Spinal cord (tissue), 10 donors: ENCODE measurements at places on chromosomes 12 and 14. TPM values are rescaled to one million over a fixed set of nuclear protein-coding genes. Genes with fewer than 3 reads are reported as not detected.

- H3K36me3 ChIP-seq = no peaks in the 10 kb centered on the region
- H3K4me3 ChIP-seq = no peak overlapping the region
- H3K27ac ChIP-seq = no peak overlapping the region
- no peak for DNase-seq
- H3K27me3 ChIP-seq = no peaks in the 10 kb centered on the region
Observed at GRCh38 chr14:89667983-89668382, 250.9 kb upstream of the FOXN3 start.

TAS2R8 gene
- total RNA-seq = 0.11 TPM

DNA sequence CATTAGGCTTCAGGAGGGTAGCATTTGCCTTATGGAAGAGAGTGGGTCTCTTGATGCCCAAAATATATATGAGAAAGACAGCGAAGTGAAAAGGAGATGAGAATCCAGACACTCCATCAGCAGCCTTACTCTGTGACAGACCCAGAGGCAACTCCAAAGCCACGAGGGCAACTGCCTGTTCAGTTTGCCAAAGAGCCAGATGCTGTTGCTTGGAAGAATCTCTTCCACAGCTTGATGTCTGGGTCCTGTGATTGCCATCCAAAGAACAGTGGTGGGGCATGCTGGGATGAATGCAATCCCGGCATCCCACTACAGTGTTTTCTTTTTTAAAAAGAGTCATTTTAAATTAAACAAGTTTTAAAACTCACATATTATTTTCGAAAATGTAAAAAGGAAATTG lies 10.9 kb upstream of the OTX2 start:
- no peaks in the 10 kb centered on the region for H3K36me3 ChIP-seq
- peaks cover 7% of the 10 kb centered on the region for H3K4me1 ChIP-seq
- H3K27ac ChIP-seq = no peak overlapping the region
- H3K27me3 ChIP-seq = peaks cover 67% of the 10 kb centered on the region

IL23A gene
- total RNA-seq = not detected

DNA sequence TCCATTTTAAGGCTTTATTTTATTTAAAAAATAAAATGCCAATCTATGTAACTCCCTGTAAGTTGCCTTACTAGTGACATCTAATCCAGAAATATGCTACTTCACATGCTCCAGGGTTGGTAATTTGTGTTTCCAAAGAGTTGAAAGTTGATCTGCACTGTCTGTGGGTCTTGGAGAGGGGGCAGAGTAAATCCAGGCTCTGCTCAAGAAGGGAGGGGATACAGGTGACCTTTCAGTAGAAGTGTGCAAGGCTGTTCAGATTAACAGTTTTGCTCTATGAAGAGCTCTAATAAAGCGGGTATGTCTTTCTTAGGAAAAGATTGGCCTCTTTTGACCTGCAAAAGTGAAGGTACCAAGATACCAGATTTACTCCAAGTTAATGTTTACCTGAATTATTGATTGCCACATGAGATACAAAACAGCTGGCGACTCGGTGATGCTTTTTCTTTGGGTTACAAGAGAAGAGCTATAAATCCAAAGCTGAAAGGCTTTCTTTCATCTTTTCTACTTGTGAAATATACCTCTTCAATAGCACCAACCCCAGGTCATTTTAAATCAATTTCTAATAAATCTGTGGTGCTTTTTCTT lies 75.6 kb upstream of the FLRT2 start:
- H3K27me3 ChIP-seq = no peaks in the 10 kb centered on the region
- no peak overlapping the region for H3K4me3 ChIP-seq
- H3K36me3 ChIP-seq = no peaks in the 10 kb centered on the region

DNA sequence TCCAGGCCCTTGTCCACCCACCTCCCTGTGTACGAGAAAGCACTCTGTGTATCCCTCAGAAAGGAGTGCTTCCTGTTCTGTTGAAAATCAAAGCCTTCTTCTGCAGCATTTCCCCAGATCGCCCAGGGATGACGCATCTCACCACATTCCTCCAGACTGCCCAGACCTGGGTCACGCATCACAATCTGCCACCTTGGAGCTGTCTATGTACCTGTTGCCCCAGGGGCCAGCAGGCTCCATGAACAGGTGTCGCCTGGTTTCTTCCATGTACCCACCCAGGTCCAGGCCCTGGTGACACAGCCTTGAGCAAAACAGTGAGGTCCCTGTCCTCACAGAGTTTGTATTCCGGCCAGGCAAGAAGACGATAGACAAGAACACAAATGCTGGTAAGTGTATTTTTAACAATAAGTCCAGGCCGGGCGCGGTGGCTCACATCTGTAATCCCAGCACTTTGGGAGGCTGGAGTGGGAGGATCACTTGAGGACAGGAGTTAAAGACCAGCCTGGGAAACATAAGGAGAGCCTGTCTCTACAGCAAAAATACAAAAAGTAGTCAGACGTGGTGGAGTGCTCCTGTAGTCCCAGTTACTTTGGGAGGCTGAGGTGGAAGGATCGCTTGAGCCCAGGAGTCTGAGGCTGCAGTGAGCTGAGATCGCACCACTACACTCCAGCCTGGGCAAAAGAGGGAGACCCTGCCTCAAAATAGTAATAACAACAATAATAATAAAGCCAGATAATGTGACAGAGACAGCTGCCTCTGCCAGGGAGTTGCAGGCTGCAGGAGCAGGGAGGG lies 6.8 kb upstream of the PPP1R13B start:
- no peaks in the 10 kb centered on the region for H3K36me3 ChIP-seq
- H3K4me1 ChIP-seq = peaks cover 26% of the 10 kb centered on the region
- H3K27ac ChIP-seq = no peak overlapping the region
- no peak for DNase-seq
- no peak overlapping the region for H3K4me3 ChIP-seq

DNA sequence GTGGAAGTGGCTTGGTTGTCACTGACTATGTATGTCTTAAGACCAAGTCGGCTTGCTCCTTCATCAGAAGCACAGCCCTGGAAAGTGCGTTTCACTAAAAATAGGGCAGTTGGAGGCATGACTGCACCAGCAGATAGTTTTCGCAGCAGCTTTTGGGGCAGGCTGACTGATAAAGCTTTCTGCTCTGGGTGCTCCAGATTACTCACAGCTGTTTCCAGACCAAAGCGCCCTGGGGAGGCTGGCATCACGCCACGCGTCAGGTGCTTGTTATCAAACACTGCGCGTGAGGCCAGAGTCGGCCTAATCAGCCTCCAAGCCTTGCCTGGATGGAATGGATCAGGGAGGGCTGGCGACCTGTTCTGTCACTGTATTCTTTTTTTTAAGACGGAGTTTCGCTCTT lies 13.3 kb upstream of the LRRC10 start:
- H3K4me3 ChIP-seq = no peak overlapping the region
- no peaks in the 10 kb centered on the region for H3K27me3 ChIP-seq
- H3K27ac ChIP-seq = no peak overlapping the region
- no peaks in the 10 kb centered on the region for H3K36me3 ChIP-seq
- no peaks in the 10 kb centered on the region for H3K4me1 ChIP-seq

NOS1 gene
- 1.2 TPM for total RNA-seq

TPH2 gene
- 1.8 TPM for total RNA-seq

- H3K36me3 ChIP-seq = no peaks in the 10 kb centered on the region
- H3K4me3 ChIP-seq = no peak overlapping the region
- no peaks in the 10 kb centered on the region for H3K27me3 ChIP-seq
- H3K4me1 ChIP-seq = no peaks in the 10 kb centered on the region
- no peak for DNase-seq
- H3K27ac ChIP-seq = no peak overlapping the region
Observed at GRCh38 chr14:24954700-24955037, 95.3 kb downstream of the STXBP6 start.

- no peaks in the 10 kb centered on the region for H3K27me3 ChIP-seq
- no peaks in the 10 kb centered on the region for H3K4me1 ChIP-seq
- no peak overlapping the region for H3K4me3 ChIP-seq
- H3K36me3 ChIP-seq = peaks cover 4% of the 10 kb centered on the region
- H3K27ac ChIP-seq = no peak overlapping the region
Observed at GRCh38 chr12:129819391-129819790, 84.4 kb downstream of the TMEM132D start.

- H3K36me3 ChIP-seq = no peaks in the 10 kb centered on the region
- peaks cover 22% of the 10 kb centered on the region for H3K4me1 ChIP-seq
Observed at GRCh38 chr12:65892841-65893251, 68.6 kb downstream of the HMGA2 start.

GRCh38 chr14:76814726-76815645 lies 2.3 kb upstream of the ANGEL1 start:
- peaks cover 13% of the 10 kb centered on the region for H3K4me1 ChIP-seq
- no peak overlapping the region for H3K4me3 ChIP-seq
- DNase-seq = peak; percentile 54

DNA sequence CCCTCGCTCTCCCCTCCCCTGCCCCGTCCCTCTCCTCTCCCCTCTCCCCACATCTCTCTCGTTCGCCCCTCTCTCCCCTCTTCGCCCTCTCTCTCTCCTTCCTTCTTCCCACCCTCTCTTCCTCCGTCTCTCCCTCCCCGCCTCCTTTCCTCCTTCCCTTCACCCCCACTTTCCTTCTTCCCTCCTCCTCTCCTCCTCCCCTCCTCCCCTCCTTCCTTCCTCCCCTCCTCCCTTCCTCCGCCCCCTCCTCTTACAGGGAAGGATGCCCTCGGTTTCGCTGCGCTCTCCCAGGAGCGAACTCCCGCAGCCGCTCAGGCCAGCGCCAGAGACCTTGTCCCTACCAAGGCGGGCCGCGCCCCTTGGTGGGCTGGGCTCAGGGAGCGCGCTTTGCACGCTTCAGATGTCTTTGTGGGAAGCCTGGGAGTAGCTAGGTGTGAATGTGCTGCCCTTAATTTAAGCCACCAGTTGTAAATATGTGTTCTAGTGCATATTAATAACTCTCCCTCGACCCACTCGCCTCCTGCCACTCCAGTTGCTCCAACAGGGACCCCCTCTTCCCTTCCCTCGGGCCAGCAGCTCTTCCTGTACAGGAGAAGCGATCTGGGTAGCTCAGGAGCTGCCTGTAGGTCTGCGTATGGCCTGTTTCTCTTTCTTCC lies 13.3 kb upstream of the MAP3K9 start:
- no peaks in the 10 kb centered on the region for H3K36me3 ChIP-seq
- H3K4me3 ChIP-seq = peak overlapping the region; percentile 48
- no peak for DNase-seq
- H3K4me1 ChIP-seq = peaks cover 12% of the 10 kb centered on the region
- peaks cover 12% of the 10 kb centered on the region for H3K27me3 ChIP-seq

RAB3IP gene
- 39.5 TPM for total RNA-seq

ANO4 gene
- 14.5 TPM for total RNA-seq

DNA sequence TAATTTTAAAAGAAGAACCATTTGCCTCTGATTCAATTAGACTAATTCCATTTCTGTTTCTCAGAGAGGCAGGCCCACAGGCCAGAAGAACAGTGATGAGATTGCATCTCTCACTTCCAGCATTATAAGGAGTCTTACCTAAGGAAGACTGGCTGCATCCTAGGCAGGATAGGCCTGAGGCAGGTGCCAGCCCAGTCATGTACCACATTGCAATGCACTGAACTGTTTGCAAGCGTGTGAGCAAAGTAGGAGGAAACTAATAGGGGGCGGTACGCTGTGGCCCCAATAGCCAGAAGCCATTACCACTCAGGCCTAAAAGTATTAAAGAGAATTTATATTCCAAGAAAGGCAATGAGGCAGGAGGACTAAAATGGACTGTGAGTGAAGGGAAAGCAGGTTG lies 12.1 kb upstream of the CNIH1 start:
- no peak overlapping the region for H3K27ac ChIP-seq
- H3K36me3 ChIP-seq = no peaks in the 10 kb centered on the region
- no peaks in the 10 kb centered on the region for H3K4me1 ChIP-seq
- H3K27me3 ChIP-seq = peaks cover 4% of the 10 kb centered on the region

KRT82 gene
- total RNA-seq = not detected

DNA sequence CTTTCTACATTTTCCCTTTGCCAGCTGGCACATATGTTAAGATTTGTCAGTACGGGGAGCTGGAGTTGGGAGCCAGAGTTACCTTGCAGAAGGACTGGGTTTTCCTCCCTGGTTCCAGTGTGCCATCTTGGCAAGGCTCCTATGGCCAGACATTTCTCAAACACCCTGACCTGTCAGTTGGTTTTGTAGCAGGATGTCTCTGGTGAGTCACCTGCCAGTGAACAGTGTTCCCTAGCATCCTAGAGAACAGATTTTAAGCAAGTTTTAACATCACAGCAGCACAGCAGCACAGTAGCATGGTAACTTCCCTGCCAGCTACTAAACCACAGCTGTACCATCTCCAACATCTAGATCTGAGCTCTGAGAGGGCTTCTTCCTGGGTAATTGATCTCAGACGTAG lies 26.2 kb upstream of the KTN1 start:
- H3K27me3 ChIP-seq = no peaks in the 10 kb centered on the region
- H3K4me3 ChIP-seq = no peak overlapping the region
- H3K4me1 ChIP-seq = peaks cover 12% of the 10 kb centered on the region
- DNase-seq = no peak

KRT6A gene
- not detected for total RNA-seq

DNA sequence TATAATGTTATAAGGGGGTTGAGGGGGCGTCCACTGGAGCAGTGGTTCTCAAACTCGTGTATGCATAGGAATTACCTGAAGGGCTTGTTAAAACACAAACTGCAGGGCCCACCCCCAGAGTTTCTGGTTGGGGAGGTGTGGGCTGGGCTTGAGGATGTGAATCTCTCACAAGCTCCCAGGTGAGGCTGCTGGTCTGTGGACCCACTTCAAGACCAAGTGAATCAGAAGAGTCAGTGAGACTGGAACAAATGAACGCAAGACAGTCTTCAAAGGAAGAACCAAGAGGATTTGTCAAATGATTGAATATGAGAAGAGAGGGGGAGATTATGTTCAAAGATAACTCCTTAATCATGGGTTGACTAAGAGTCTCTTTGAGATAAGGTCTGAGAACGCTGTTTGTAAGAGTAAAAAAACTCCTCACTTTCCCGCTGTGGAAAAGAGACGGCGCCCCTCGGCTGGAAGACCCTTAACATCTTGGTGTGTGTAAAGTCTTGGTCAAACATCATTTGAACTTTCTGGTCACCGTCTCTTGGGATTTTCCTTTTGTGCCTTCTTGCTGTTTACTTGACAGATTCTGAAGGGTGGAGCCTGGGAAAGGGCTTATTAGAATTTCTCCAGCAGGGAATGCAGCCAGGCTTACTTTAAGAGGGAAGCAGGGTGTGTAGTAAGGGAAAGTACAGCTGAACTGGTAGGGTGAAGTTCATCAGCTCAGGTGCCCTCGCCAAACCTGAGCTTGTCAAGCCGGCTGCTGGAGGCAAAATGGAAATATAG lies 5.3 kb upstream of the FOXN3 start:
- H3K27ac ChIP-seq = no peak overlapping the region
- H3K4me3 ChIP-seq = no peak overlapping the region
- H3K27me3 ChIP-seq = no peaks in the 10 kb centered on the region

P3H3 gene
- total RNA-seq = 25.7 TPM

DNA sequence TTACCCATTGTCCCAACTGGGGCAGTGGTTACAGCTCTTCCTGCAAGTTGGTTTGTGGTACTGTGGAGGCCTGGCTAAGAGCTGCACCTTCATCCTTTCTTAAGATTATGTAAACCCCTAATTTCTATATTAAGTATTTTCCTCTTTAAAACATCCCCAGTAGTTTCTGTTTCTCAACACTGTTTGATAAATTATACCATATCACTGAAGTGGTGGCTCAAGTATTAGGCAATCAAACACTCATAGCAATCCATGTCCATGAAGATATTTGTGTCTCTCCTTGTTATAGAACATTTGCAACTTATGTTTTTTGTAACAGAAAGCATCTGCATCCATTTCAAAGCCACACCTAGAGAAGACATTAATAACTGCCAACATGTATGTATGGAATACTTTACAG lies 31.8 kb downstream of the ATXN3 start:
- no peak overlapping the region for H3K4me3 ChIP-seq
- no peak for DNase-seq
- no peaks in the 10 kb centered on the region for H3K27me3 ChIP-seq
- peaks cover 42% of the 10 kb centered on the region for H3K36me3 ChIP-seq
- no peaks in the 10 kb centered on the region for H3K4me1 ChIP-seq

- no peaks in the 10 kb centered on the region for H3K27me3 ChIP-seq
- no peak for DNase-seq
- H3K36me3 ChIP-seq = peaks cover 22% of the 10 kb centered on the region
Observed at GRCh38 chr12:102050660-102051430, 10.9 kb downstream of the WASHC3 start.

- H3K4me3 ChIP-seq = no peak overlapping the region
- no peak overlapping the region for H3K27ac ChIP-seq
- H3K36me3 ChIP-seq = no peaks in the 10 kb centered on the region
Observed at GRCh38 chr14:53161758-53162435, 8.8 kb upstream of the DDHD1 start.
